Activated CD8-positive, alpha-beta memory T cell treated with anti-CD3 and anti-CD28 coated beads for 36 hours (primary cell): ENCODE measurements at places on chromosomes 7 and 10. TPM values are rescaled to one million over a fixed set of nuclear protein-coding genes. Genes with fewer than 3 reads are reported as not detected.

The PCLO gene
- not detected for total RNA-seq

The TRIM8 gene
- total RNA-seq: 71.0 TPM

The OR2A7 gene
- total RNA-seq: 1.2 TPM

The USP54 gene
- total RNA-seq: 14.0 TPM

The C7orf25 gene
- 6.8 TPM for total RNA-seq

The TMEM273 gene
- 78.7 TPM for total RNA-seq

The IDI2 gene
- not detected for total RNA-seq

The OPALIN gene
- not detected for total RNA-seq

The SAMD9L gene
- total RNA-seq: 4.8 TPM

The SLC18A3 gene
- total RNA-seq: not detected

The OR9A2 gene
- not detected for total RNA-seq

The TRPV5 gene
- not detected for total RNA-seq

The OR6V1 gene
- total RNA-seq: not detected

The CPXM2 gene
- total RNA-seq: not detected

The KCND2 gene
- total RNA-seq: not detected

The CALCR gene
- total RNA-seq: not detected

The TNS3 gene
- 1.4 TPM for total RNA-seq

The KEL gene
- total RNA-seq: 0.10 TPM

The FOXL3 gene
- total RNA-seq: not detected

The CCDC126 gene
- total RNA-seq: 5.6 TPM

The SPDYE8 gene
- not detected for total RNA-seq

The CAPZA2 gene
- total RNA-seq: 174 TPM

The PON1 gene
- total RNA-seq: not detected

The CALML5 gene
- total RNA-seq: not detected

The GLI3 gene
- total RNA-seq: 0.38 TPM

The PPP1R3C gene
- total RNA-seq: 0.19 TPM

The BLOC1S2 gene
- 64.4 TPM for total RNA-seq

The ADAMTS14 gene
- total RNA-seq: 0.04 TPM

The SLC37A3 gene
- total RNA-seq: 42.0 TPM

The ANKRD1 gene
- not detected for total RNA-seq

The MMP21 gene
- total RNA-seq: not detected

The CSGALNACT2 gene
- 17.4 TPM for total RNA-seq

The ZC3HAV1L gene
- 24.9 TPM for total RNA-seq

The IDE gene
- 44.1 TPM for total RNA-seq

The CYREN gene
- total RNA-seq: 71.7 TPM

The FAM107B gene
- total RNA-seq: 140 TPM

The FGL2 gene
- total RNA-seq: 2.1 TPM

The MCM10 gene
- total RNA-seq: 90.8 TPM

The NRCAM gene
- 0.21 TPM for total RNA-seq

The UPF2 gene
- total RNA-seq: 38.5 TPM

The CLEC5A gene
- not detected for total RNA-seq

The MYPN gene
- not detected for total RNA-seq

The COBL gene
- not detected for total RNA-seq

The POU6F2 gene
- not detected for total RNA-seq

The CARD11 gene
- 85.4 TPM for total RNA-seq

The APBB1IP gene
- total RNA-seq: 55.0 TPM
